ENCODE measurements at places on chromosomes 4 and X.

DNA sequence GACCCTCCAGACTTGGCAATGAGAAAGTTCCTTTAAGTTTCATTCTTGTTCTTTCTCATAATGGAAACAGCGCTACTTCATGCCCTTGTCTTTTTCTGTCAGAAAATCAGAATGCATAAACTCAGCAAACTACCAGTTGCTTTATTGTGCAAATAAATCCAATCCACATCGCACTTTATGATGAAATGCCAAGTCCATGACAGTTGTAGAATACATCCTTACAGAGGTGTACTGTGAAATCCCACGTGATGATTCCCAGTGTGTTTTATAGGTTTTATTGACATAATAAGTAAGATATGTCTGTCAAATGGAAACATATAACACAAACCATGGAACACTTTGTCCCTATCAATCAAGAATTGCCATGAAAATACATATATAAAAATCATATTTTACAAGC, 295.0 kb downstream of the PCDH7 start:
- DNase-seq: no peak

DNA sequence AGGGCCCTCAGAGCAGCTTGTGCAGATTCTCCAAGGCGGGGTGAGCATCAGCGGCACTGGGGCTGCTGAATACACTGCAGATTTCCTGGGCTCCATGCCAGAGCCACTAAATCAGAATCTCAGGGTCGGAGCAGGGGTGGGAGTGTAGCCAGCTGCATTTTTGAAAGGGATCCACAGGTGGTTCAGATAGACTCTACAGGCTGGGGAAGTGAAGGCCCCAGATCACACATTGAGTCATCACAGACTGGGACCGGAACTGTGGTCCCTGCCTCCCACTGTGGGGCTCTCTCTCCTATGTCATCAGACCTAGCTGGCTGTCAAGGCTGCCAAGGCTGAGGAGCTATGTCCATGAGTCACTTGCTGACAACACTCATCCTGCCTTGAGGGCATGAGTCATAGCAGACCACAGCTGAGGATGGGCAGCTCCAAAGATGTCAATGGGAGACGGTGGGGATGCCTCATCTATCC, 162.3 kb upstream of the MAMLD1 start:
- peak; percentile 0 for DNase-seq

DNA sequence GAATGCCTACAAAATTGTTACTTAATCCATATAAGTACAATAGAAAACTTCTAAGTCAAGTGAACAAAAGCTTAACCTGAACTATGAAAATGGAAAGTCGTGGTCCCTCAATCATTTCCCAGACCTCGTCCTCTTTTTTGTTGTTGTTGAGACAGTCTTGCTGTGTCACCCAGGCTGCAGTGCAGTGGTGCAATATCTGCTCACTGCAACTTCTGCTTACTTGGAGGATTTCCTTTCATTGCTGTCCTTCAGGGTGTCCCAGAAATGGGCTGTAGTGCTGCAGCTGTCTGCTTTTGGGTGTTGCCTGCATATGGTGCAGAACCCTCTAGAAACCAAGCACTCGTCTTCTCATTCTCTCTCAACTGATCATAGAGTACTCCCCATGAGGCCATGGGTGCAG, 75.0 kb upstream of the IL2 start:
- no peak for DNase-seq

- no peak for DNase-seq
These were observed 21.1 kb upstream of the HNRNPD start for GRCh38 chr4:82394896-82395295.

- DNase-seq: no peak
These were observed 44.4 kb downstream of the POLR2B start for GRCh38 chr4:57023104-57023503.

DNA sequence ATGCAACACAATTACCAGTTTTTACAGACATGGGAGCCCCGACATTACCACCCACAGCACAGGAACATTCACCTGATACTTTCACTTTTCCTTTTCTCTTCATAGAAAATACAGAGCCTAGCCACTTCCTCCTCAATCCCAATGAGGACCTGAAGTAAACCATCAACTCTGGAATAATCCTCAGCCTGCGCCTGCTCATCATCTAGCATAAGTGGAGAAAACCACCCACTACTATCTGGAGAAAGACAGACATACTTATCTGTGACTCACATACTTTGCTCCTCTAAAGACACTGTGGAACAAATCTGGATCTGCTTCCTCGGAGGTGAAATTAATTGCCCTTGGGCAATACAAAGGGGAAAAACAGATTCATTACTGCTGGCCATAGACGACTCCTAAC, 47.8 kb downstream of the ZCCHC13 start:
- DNase-seq: no peak

DNA sequence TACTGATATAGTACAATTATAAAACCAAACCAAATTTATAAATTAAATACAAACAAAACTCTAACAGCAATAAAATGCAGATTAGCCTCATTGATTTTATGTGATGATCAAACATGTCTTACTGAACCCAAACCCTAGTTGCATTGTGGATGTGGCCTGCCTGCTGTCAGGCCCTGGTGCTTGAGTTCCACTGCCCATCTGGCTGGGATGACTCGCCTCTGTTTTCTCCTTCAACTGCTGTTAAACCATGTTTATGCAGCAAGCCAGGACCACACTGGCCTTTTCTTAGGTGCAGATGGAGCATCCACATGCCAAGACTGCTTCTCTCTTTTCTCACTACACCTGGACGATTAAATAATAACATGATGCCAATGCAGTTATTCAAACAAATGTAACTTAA, 22.6 kb downstream of the NAP1L5 start:
- DNase-seq: no peak

DNA sequence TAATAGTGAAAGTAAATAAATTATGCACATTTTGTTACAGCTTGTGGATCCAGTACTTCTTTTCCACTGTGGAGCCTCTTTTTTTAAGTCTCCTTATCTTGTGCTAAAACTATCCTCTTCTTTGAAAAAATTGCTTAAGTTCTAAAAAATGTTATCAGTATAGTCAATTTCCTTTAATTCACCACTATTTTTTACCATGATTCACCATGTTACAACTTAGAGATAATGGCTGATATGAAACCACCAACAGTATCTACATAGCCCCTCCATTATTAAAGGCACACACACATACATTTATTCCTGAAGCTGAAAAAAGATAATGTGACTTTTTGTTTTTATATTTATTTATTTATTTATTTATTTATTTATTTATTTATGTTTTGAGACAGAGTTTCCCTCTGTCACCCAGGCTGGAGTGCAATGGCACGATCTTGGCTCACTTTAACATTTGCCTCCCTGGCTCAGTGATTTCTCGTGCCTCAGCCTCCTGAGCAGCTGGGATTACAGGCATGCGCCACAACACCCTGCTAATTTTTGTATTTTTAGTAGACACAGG, 243.2 kb downstream of the SPOCK3 start:
- no peak for DNase-seq

GRCh38 chrX:93319609-93320008, 353.8 kb downstream of the NAP1L3 start:
- no peak for DNase-seq

- no peak for DNase-seq
These were observed 123.9 kb downstream of the SLC7A11 start for GRCh38 chr4:138118270-138118669.

- no peak for DNase-seq
These were observed 156.2 kb downstream of the ENOX2 start for GRCh38 chrX:130746709-130747342.

GRCh38 chr4:73976716-73977115, 5.1 kb downstream of the PF4 start:
- no peak for DNase-seq

DNA sequence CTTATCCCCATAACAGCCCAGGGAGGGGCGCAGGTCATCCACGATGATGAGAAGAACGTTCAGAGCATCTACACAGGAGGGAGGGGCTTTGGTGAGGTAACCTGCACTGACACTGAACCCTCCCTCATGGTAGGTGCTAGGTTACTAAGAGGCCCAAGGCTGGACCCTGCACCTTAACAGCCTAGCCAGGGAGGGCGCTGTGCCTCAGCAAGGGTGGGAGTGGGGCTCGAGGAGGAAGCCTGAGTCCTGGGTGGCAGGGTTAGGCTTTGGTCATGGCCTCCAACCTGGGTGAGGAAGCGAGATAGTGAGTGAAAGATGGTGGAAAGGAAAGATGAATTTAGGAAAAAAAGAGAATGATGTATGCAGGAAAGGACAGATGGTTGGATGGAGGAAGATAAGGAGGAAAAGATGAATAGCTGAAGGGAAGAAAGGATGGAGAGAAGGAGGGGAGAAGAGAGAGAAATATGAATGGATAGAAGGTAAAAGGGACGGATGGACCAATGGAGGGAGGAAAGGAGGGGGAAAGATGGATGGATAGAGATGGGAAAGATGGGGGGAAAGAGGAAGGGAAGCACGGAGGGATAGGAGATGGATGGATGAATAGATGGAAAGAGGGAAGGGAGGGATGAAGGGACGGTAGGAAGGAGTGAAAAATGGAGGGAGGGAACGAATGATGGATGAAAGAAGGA, 736 bp downstream of the IDS start:
- no peak for DNase-seq

GRCh38 chrX:139297638-139298037, 232.9 kb upstream of the F9 start:
- no peak for DNase-seq

- DNase-seq: no peak
These were observed 417.0 kb downstream of the AFF2 start for GRCh38 chrX:148917441-148917840.

DNA sequence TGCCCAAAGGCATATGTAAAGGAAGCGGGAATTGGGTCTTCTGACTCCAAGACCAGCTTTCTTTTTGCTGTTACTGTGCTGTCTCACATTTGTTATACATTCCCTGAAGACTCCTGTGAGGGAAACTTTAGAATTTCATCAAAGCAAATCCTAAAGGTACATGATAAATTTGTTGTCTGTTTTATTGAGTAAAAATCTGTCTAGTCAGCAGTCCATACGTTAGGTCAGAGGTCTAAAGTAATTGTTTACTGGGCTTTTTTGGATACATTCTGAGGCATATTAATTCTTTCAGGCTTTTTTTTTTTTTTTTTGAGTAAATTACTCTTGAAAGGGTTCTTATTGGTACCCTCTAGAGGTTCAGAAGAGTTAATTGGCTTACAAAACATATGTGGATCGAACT, 347.2 kb downstream of the RPA4 start:
- no peak for DNase-seq

DNA sequence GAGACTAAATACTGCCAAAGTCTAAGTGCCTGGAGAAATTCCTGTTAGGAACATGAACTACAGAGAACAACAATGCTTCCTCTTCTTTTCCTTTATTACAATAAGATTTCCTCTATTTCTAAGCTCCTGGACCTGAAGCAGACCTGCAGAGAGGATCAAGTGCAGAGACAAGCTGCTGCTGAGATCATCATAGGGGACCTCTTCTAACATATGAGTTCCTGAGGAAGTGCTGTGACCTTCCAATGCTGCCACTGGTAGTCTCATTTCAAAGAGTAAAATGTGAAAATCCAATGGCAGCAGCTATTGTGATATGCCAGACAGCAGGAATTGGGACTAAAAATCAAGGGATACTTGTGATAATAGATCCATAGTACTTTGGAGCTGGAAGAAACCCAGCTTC, 28.0 kb downstream of the CCNG2 start:
- no peak for DNase-seq

DNA sequence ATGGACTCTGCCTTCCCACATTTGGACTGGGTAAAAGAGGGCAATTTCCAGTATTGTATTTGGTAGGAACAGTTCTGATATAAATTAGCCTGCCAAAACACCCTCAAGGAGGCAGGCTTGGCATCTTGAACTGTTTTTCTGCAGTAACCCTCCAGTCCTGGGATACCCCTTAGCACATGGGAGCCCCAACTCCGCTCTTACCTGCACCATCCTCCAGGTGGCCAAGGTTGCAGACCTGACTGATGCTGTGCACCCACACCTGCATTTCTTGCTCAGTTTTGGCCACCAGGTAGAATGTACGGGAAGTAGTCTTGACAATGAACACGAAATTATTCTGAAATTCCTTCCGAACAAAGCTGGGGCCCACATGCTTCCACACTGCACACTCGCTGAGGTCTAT, 35.1 kb downstream of the GAB3 start:
- no peak for DNase-seq

DNA sequence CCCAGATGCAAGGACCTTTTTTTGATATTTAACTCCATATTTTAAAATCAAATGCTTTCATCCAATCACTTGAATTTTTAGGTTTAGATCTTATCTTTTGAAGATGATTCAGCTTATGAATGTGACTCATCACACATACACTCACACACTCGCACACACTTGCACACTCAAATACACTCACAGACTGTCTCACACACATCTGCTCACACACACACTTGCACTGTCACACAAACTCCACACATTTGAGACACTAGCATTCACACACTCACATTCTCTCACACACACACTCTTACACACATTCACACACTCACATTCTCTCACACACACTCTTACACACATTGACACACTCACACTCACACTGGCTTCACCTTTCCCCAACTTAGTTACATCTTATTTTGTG, 37.8 kb downstream of the MAGEA1 start:
- DNase-seq: no peak
